T-helper 2 cell treated with Interferon-gamma antibody and Interleukin-4, amounts not matched to agents 5 μg/mL and 100 μg/mL, for 36 hours (primary cell): ENCODE measurements at places on chromosomes 5 and 9.
A peak's percentile ranks its signal among the peaks of the same experiment; 100 is the strongest.

DNA sequence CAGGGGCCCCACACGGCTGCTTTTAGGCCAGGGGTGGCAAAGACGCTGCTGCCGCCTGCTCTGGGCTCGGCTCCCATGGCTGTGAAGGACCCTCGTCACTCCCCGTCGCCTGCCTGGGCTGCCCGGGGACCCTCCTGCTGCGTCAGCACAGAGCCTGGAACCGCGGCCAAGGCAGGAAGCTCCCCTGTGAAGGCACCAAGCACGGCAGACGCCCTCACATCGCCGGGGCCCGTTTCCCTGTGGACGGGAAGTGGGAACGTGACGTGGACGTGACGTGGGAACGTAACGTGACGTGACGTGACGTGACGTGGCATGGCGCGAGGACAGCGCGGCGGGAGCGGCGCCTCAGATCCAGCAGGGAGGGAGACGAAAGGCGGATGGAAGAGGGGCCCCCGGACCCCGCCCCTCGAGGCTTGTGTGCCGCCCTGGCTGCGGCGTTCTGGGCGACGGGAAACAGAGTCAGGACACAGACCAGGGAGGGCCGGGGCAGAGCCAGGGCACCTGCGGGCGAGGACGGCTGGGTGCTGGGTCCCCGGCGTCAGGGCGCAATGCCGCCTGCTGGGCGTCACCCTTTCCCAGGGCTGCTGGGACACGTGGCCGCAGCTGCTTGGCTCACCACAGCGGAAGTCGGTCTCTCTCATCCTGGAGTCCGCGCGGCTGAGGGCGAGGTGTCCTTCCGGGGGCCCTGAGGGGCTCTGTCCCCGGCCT lies 53.1 kb downstream of the MRPL36 start:
- no peak for DNase-seq

DNA sequence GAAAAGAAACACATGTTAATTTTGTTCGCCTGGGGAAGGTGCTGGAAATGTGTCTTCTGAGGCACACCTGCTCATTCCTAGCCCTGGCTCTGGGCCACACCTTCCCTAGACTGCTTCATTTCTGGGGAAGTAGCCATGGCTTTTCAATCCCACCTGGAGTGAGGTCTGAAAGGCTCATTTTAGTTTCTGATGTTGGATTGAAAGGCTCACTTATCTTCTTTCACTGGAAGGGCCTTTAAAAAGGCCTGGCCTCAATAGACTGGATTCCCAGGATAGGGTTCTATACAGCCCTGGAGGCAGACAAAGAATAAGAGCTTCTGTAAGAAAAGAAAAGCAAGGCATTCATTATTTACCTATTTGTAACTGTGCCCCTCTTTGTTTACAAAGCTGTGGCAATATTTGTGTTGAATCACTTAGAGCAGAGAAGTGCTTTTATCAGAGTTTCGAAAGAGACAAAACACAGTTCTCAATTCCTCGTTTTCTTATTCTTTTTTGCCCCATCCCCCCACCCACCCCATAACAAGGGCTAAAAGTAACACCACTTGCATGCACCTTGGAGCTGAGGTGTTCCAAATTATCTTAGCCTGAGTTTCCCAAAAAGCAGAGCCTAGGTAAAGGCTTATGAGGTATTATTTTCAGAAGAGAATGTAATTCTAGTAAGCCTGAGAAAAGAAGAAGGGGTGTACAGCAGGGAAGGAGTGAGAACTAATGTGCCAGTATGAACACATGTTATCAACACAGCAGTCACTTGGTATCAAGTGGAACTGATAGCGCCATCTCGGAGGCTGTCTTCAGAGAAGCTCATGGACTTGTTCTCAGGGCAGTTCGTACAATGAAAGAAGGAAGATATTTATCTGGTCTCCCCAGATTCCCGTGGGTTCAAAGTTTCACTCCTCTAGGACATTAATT lies 413.1 kb downstream of the KCTD16 start:
- no peak for DNase-seq

- no peak for DNase-seq
Measured at GRCh38 chr5:72537166-72537565, 30.0 kb upstream of the ZNF366 start.

GRCh38 chr5:114504560-114504959 lies 142.7 kb downstream of the KCNN2 start:
- DNase-seq, result no peak

DNA sequence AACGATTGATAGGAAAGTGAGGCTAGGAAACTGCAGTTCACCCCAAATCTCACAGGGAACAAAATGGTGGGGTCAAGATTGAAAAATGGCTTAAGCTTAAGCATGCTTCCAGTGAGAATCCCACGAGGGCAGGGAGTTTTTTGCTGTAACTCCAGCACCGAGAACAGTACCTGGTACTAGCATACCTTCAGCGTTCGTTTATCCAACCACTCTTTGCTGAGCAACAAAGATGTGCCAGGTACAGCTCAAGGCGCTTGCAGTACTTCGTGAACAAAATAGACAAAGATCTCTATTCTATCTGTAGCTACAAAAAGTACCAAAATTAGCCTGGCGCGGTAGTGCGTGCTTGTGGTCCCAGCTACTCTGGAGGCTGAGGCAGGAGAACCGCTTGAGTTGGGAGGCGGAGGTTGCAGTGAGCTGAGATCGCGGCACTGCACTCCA lies 778 bp upstream of the PPP6C start:
- DNase-seq, result peak; percentile 21

GRCh38 chr5:176540476-176540899 lies 3.3 kb upstream of the RNF44 start:
- no peak for DNase-seq

- DNase-seq, result no peak
Measured at GRCh38 chr5:177099422-177100093, 12.8 kb downstream of the FGFR4 start.

DNA sequence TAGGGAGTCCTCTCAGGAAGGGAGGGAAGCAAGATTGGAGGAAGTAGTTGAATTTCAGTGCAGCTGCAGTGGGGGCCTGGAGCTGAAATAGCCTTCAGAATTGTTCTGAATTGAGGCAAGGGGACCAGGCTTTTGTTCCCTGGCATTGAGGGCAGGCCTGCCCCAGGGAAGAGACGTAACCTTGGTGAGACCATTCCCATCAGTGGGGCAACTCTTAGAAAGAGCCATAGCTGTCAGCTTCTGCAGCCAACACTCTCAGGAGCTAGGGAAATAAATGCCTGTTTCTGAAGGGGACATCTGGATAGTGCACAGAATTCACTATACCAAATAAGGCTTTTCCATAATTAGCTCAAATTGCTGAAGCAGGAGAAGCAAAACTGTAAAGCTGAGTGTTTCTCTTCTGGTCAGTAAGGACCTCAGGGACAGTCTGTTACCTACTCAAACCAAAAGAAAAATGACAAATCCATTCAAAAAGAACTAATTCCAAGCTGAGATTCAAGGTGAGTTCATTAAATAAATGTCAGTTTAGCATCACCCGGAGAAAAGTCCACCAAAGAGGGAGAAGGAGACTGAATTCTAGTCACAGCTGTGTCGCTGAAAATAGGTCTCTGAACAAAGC lies 44.0 kb downstream of the LYRM7 start:
- DNase-seq, result no peak

GRCh38 chr5:132470010-132470392 lies 20.6 kb downstream of the IRF1 start:
- no peak for DNase-seq

GRCh38 chr5:33468775-33469435 lies 28.1 kb downstream of the TARS1 start:
- DNase-seq, result no peak
